ENCODE measurements at places on chromosomes 2 and 18.

- no peak for DNase-seq
Observed at GRCh38 chr18:10182009-10182624, 268.3 kb downstream of the VAPA start.

DNA sequence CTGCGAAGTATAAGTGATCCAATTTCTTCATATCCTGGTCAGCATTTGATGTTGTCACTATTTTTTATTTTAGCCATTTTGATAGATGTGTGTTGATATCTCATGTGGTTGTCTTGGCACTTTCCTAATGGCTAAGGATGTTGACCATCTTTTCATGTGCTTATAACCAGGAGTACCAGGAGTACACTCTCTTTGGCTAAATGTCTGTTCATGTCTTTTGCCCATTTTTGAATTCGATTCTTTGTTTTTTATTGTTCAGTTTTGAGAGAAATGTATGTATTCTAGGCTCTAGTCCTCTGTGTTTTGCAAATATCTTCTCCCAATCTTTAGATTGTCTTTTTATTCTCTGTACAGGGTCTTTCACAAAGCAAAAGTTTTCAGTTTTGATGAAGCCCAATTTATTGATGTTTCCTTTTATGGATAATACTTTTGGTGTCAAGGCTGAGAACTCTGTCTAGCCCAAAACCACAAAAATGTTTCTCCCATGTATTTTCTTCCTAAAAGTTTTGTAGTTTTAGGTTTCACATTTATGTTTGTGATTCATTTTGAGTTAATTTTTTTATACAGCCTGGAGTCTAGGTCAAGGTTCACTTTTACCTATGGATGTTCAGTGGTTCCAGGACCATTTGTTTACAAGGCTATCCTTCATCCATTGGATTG is 65.4 kb downstream of the SDC1 start:
- no peak for DNase-seq

DNA sequence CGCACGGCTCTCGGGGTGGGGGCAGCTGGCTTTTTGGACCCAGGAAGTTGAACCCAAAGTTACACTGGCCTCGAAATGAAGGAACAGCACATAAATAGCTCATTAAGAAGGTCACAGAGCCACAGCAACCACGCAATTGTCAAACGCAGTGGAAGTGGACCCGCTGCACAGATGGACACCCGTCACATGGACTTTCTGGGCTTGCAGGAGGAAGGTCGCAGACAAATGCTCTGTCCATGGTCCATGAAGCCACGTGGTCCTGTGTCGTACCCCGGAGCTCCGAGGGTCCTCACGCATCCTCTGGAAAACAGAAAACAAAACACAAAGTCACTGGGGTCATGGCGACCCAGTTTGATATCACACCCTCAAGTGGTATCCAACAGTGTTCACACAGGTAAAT is 308.1 kb upstream of the SALL3 start:
- no peak for DNase-seq

- DNase-seq: no peak
Observed at GRCh38 chr2:77017355-77017745, 504.8 kb downstream of the LRRTM4 start.

DNA sequence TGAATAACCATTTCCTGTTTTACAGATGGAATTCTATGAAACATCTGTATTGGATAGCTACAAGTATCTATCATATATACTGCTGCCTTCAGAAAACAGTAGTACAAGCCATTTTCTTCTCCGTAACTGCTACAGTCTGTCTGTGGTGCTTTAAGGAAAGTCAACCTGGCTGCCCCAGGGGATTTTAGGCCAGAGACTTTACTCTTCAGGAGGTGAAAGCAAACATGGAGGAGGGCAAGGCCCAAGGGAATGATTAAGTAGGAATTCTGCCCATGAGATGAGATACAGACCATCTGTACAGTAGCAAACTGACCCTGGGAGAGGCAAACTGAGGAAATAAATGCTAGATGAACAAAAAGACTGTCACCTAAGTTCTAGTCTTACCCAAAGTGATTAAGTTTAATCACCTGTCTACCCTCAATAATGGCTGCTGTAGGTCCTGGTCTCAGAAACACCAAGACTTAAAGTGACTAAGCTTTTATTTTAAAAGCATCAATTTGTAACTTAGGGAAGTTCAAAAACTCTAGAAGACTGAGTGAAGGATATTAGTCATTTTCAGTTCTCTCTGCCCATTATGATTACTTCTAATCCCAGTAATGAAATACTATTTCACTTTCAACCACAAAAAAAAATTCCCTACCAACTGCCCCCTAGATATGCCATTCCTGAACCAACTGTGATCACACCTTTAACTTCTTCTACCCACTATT is 14.8 kb downstream of the MBD2 start:
- DNase-seq: no peak

DNA sequence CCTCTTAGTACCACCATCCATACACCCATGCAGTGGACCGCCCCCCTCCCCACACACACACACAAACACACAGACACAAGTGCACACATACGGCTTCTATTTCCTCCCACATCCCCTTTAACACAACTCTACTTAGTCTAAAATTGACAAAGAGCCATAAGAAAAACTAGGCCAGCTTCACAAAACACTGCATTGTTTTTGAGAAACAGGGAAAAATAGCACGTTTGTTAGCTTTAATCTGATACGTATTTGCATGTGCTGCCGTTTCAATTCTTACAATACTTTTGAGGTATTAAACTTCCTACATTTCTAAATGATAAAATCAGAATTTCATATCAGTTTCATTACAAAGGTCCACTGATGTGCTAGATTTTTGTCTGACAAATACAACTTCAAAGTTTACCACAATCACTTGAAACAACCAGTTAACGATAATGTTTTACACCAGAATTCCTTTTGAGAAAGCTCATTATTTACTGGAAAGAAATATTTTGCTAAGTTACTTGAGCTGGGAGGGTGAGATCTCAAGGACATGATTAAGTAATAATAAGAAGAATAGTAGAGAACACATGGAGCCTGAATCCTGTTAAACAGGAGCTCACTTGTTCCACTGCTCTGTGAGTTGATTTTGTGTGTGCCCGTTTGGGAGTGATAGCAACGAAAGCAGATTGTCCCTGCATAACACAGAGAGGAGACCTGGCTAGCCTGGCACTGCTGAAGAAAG is 74.5 kb downstream of the MOGAT1 start:
- DNase-seq: no peak

DNA sequence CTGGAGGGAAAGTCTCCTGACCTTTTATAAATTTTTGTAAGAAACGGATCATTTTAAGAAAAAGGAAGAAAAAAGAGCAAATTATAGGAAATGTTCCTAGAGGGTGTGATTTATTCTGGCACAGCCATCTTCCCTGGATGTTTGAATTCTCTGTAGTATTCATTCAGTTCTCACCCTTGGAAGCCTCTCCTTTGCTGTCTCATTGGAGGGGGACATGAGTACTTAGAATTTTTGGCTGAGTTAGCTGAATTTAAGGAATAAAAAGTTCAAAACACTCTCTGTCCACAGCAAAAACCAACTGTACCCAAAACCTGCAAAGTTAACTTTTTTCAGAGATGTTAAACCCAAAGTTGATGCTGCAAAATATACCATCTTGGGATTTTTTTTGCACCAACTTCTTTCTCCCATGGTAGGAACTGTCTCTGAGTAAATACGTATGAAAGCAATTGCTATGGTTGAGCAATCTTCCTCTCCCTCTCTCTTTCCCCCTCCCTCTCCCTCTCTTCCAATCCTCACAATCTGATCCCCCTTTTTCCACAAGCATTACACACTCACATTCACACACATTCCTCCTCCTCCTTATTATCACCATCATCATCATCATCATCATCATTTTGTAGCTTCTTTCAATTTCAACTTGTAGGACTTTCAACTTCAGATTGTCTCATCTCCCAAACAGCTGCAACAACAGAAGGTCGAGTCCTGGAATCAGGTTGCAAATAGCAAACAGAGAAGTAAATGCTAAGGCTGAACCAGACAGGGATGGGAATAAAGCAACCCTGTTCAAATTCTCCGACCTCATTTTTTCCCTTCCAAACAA is 183.7 kb downstream of the GFPT1 start:
- no peak for DNase-seq

All from stimulated activated CD8-positive, alpha-beta memory T cell treated with anti-CD3 and anti-CD28 coated beads, Interleukin-4, amount 100 ng/mL, for 1 hour (primary cell).